ENCODE measurements at places on chromosomes 6 and 20. TPM values are rescaled to one million over a fixed set of nuclear protein-coding genes. Genes with fewer than 3 reads are reported as not detected.

DNA sequence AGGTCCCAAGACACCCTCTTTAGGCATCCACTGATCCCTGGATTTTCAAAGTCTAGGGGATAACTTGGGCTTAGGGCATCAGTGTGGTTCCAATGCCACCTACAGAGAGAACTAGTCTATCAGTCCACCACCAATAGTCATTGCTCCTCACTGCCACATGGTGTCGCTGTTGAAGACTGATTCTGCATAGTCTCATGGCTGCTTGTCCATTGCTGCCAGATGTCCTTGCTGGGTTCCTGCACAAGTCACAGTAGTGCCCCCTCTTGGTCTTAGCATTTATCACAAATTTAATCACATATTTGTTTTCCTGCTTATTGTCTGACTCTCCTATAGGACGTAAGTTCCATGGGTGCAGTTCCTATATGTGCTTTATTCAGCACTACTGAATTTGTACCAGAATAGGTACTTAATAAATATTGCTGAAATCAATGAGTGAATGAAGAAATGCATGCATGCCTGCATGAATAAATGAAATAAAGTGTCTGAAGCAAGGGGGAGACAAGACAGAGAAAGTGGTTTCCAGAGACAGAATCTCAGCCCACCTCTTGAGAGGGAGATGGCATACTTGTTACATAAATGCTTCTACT, 45.9 kb upstream of the RALY start:
- no peak overlapping the region for H3K4me3 ChIP-seq
- no peak for DNase-seq
- H3K4me1 ChIP-seq: no peaks in the 10 kb centered on the region
- H3K27me3 ChIP-seq: peaks cover 11% of the 10 kb centered on the region

GRCh38 chr20:8432435-8433148, 300.5 kb downstream of the PLCB1 start:
- no peak for DNase-seq
- H3K36me3 ChIP-seq: no peaks in the 10 kb centered on the region
- no peak overlapping the region for H3K27ac ChIP-seq
- H3K27me3 ChIP-seq: no peaks in the 10 kb centered on the region
- H3K4me1 ChIP-seq: no peaks in the 10 kb centered on the region

The NKX2-2 gene
- not detected for total RNA-seq

DNA sequence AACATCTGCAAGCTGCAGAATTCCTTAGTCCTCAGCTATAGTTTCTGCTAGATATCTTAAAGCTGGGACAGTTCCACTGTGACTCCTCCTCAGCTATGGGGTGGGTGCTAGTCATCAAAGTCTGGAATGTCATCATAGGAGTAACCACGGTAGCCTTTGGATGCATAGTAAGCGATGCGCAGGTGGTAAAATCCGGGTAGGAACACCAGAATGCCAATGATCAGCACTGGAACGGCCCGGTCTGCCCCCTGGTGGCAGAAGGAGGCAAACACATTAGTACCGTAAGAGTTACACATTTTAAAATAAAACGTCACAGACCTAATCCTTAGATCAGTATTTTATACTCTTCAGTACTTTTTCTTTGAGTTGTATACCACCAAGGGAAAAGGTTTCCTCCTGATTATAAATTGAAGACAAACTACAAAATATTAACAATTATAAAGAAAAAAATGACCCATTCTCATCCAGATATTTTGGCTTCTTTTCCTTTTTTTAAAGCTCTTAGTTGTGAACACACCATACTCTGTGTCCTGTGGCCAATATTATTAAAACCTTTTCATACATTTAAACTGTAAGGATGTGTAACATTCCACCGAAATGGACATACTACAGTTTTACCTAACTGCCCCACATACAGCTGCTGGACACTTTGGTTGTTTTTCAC, 18.9 kb downstream of the PCNA start:
- no peak overlapping the region for H3K4me3 ChIP-seq
- DNase-seq: peak; percentile 63

The CYP39A1 gene
- total RNA-seq: not detected

- DNase-seq: no peak
- H3K4me1 ChIP-seq: peaks cover 16% of the 10 kb centered on the region
- H3K36me3 ChIP-seq: no peaks in the 10 kb centered on the region
- peak overlapping the region; percentile 98 for H3K27ac ChIP-seq
- peak overlapping the region; percentile 66 for H3K4me3 ChIP-seq
Observed at GRCh38 chr6:36685166-36685924, 6.8 kb downstream of the CDKN1A start.

The SMLR1 gene
- total RNA-seq: not detected

DNA sequence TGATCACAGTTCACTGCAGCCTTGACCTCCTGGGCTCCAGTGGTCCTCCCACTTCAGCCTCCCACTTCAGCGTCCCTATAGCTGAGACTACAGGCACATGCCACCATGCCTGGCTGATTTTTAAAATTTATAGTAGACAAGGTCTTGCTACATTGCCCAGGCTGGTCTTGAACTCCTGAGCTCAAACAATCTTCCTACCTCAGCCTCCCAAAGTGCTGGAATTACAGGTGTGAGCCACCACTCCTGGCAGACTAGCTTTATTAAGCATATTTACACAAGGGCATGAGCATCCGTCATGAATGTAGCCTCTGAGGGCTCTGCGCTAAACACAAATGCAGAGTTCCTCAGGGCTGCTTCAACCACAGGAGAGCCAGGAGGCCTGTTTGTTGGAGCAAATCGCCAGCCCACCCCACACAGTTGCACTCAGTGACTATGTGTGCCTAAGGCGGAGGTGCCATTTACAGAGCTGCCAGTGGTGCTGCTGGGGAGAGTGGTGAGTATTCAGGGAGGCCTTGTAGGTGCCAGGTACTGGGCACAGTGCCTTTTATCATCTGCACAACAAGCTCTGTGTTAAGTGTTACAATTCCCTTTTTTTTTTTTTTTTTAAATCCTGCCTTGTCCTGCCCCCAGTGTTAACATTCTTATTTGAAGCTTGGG, 78.2 kb downstream of the PSMG4 start:
- peaks cover 35% of the 10 kb centered on the region for H3K27me3 ChIP-seq
- H3K4me3 ChIP-seq: no peak overlapping the region
- no peak for DNase-seq
- H3K36me3 ChIP-seq: no peaks in the 10 kb centered on the region

The BPIFB1 gene
- total RNA-seq: not detected

The ARHGAP40 gene
- total RNA-seq: not detected

The PHF3 gene
- 87.6 TPM for total RNA-seq

The KPNA5 gene
- 32.7 TPM for total RNA-seq
